ENCODE measurements at places on chromosomes 2 and 18. TPM values are rescaled to one million over a fixed set of nuclear protein-coding genes. Genes with fewer than 3 reads are reported as not detected.

- DNase-seq: no peak
Measured at GRCh38 chr2:117723888-117724434, 90.5 kb upstream of the DDX18 start.

GRCh38 chr2:200845194-200845593, 19.3 kb downstream of the CLK1 start:
- no peak for DNase-seq

- peak; percentile 84 for DNase-seq
Measured at GRCh38 chr2:148932536-148932935, 57.5 kb downstream of the KIF5C start.

DNA sequence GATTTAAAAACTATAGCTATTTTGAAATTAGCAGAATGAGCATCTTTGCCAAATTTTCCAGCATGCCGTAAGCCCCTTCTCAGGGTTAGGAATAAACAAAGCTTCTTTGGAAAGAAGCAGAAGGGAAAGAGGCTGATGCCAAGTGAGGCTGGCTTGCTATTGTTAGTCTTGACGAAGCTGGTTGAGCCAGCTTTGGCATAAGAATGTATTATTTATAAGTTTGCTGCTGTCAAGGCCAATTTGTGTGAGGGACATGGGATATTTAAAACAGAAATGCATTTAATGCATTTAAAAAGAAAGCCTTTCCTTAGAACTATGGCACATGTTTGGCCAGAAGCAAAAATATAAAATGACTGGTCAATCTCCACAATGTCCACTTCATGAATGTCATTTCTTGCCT, 52.5 kb upstream of the TTN start:
- DNase-seq: no peak

DNA sequence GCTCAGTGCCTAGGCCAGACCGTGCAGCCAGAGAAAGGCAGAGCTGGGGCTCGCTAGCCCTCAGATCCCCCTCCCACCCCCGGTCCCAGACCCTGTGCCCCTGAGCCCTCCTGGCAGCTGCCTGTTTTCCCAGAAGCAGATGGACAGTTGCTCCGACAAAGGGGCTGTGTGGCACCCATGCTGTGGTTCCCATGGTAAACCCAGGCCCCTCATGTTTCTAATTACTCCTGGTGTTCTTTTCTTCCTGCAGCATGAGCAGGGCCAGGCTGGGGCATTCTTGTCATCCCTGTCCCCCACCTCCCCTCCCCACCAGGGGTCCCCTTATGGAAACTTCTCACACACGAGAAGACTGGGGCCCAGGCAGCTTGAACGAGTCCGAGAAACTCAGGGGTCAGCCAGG, 269.6 kb downstream of the HAUS1 start:
- DNase-seq: no peak

GRCh38 chr2:40371525-40372282, 80.2 kb downstream of the SLC8A1 start:
- DNase-seq: no peak

DNA sequence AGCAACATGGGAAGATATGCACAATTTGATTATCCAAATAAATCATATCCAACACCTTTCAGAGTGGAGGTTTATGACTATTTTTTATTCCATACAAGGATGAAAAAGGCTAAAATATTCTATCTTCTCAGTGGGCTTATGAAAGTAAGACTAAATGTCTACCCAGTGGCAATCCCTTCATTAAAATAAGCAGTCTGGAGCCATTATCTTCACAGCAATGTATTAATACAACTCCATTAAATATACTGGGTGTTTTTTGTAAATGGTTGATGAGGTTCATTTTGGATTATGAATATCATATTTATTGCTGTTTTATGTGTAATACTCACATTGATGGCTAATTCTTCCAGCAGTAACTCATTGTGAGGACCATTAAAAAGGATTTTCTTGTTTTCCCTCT, 352.7 kb upstream of the SOX11 start:
- no peak for DNase-seq

DNA sequence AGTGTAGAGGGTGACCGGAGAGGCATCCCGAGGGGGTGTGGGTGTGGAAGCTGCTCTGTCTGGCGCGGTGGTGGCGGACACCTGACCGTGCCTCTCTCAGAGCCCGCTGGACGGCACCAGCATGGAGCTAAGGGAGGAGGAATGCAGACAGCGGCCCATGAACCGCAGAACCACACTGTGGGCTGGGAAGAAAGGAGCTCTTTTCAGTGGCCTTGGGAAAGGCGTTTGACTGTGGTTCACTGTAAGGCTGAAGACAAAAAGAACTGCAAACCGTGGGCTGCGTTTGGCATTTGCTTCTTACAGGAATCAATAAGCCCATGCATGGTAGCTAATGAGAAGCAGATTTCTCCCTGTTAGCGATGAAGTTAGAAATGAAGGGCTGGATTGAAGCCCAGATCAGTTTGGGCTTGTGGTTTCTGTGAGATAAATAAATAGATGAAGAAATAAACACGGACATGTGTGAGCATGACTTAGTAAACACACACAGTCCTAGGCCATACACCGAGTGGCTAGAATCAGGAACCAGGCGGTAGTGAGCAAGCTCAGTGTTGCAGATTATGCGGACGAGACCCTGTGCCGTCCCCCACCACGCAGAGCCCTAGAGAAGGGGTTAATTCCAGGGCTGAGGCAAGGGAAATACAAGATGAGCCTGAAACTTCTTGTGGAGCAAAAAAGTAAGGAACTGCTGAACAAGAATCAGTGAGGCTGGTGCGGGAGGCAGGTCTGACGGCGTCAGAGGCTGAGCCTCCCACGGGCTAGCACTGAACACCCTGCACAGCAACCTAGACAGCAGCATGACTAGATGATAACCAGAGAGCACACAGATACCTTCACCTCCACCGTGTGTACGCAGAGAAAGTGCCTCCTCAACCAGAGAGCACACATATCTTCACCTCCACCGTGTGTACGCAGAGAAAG, 29.3 kb upstream of the NFATC1 start:
- no peak for DNase-seq

DNA sequence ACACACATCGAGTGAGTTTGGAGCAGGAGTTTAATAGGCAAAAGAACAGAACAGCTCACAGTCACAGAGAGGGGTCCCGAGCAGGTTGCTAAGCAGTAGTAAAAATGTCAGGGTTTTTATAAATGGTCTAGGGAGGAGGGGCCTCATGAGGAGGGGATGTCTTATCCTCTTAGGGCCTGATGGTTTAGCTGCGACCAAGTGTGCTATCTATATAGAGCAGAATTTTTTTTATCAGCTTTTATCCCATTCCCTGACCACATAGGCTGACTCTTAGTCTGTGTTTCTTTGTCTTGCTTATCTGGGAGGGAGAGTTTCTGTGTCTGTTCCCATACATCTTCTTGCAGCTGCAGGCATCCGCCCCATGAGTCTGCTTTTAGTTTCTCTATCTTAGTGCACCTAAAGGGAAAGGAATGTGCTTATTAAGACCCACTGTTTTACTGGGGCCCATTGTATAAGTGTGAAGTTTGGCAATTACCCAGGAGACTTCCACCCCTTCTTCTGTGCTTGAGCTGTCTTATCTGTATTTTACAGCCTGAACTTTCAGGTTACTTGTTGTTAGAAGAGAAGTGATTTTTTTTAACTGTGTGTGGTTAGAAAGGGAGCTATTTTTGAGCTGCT, 30.4 kb upstream of the GMCL1 start:
- peak; percentile 36 for DNase-seq

- peak; percentile 28 for DNase-seq
Measured at GRCh38 chr18:32576296-32576916, 105.7 kb upstream of the GAREM1 start.

RASGRP3 gene
- polyA plus RNA-seq: 2.8 TPM

SH3RF3 gene
- 9.3 TPM for polyA plus RNA-seq

IL1F10 gene
- not detected for polyA plus RNA-seq

PSTPIP2 gene
- 2.5 TPM for polyA plus RNA-seq

SERPINB3 gene
- polyA plus RNA-seq: 2.4 TPM

EPG5 gene
- 19.0 TPM for polyA plus RNA-seq
